NCI-H1436 (cell line): ENCODE measurements at places on chromosomes 6 and 20.
A peak's percentile ranks its signal among the peaks of the same experiment; 100 is the strongest.

DNA sequence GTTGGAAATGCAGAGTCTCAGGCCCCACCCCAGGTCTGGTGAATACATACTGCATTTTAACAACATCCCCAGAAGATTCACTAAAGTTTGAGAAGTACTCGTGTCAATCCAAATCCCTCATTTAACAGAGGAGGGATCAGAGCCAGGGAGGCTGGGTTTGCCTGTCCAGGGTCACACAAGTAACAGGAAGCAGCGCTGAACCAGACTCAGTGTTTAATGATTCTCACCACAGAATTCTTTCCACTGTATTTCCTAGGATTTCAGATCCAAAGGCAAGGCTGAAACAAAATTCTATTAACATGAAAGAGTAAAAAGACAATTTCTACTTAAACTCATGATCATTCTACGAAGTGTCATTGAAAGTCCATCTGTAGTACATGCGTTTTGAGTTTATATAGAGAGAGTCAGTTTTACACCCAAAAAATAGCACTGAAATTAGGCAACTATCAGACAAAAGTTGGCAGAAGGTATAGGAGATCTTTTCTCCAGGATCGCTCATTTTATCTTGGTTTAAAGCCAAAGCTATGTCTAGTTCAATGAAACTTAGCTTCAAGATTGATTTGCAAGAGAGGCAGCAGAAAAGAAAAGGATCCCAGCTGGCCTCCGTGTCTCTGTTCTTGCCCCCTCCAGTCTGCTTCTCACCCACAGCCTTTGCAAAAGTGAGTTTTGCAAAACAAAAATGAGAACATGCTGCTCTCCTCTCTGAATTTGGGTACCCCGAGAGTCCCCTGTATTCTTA lies 6.0 kb upstream of the AGPAT4 start:
- DNase-seq, result no peak

GRCh38 chr6:16596616-16597331 lies 164.5 kb downstream of the ATXN1 start:
- DNase-seq, result peak; percentile 64

- DNase-seq, result no peak
Observed at GRCh38 chr20:23249541-23249940, 101.0 kb upstream of the NXT1 start.

DNA sequence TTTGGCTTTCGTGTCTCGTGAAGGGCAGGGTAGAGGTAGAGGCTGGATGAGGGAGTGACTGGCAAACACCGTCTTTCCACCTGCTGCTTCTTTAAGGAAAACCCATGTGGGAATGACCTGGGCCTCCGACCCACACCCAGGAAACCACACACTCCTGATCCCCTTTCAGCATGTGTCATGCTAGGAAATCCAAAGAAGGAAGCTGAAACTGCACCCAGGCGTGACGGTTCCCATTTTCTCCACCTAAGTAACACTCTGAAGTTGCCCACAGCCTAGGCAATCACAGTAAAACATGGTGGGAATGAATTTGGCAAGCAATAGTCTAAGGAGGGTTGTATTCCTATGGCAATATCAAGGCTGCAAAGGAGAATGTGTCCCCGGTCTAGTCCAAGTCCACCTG lies 538.4 kb upstream of the NOX3 start:
- DNase-seq, result no peak

DNA sequence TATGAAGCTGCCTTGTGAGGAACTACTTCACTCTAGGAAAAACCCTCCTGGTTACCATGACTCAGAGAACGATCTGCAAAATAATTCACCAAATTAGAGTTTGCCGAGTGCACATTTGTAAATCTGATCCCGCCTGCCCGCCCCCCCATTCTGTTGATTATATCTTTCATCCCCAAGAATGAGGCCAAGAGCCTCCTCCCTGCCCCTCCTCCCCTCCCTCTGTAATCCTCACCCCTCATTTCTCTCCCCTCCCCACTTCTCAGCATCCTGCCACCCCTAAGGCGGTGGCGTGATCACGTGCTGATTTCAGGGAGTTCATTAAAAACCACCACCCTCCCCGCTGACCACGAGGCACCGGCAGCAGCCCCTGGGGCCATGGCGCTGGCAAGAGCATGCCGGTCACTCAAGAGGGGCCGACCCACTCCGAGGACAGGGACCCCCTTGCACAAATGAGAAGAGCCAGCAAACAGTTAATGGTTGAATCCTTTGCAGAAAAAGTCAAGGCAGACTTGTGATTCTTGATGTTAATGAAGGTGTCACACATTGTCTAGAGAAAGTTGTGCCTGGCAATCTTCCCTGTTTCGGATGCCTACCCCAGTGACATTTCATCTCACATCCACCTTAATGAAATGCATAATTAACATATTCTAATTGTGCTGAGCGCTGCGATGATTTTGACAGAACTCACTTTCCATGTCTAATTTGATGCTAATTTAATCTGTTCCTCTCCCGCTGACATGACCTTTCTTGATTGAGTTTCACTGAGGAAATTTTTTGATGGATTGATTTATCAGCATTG lies 247.9 kb downstream of the ZNF217 start:
- no peak for DNase-seq

GRCh38 chr6:127635091-127635490 lies 58.1 kb downstream of the C6orf58 start:
- DNase-seq, result no peak

DNA sequence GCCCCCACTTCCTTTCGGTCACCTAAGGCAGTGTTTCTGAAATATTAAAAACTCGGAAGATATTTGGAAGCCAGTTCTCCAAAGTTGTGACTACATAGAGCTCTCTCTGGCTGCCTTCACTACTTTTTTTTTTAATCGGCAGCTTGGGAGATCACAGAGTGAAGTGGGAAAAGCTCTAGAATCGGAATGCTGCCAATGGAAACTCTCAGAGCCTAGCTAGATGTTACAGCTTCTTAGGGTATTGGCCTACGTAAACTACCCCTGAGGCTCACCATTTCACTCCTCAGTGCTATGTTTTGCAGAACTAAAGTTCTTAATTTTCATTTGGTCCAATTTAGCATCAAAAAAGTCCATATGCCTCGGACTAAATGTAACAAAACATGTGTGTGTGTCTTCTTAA lies 14.5 kb downstream of the SERPINB1 start:
- DNase-seq, result no peak

GRCh38 chr6:50707652-50708300 lies 5.5 kb upstream of the TFAP2D start:
- no peak for DNase-seq

DNA sequence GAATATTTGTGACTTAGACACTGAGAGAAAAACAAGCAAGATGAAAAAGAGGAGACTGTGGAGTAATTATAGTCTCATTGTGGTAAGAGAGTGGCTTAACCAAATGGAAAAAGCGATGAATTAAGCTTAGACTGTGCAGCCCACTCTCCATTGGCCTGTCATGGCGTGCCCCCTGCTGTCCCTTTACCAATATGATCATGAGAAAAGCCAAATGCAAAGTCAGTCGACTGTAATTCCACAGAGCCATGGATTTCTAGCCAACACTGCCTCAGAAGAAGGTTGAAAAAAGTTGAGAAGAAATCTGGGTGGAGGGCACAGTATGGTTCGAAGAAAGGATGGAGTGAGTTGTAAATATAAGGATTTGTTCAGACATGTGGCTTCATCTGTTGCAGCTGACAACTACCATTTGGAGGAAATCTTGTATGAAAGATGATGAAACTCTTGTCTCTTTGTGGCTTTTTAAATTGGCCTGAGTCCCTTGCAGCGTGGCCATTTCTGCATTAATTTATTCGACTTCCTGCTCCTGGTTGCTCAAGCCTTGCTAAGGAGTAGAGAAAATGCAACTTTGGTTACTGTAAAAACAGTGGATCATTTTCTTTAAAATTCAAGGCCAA lies 251.4 kb downstream of the DOK5 start:
- DNase-seq, result no peak

DNA sequence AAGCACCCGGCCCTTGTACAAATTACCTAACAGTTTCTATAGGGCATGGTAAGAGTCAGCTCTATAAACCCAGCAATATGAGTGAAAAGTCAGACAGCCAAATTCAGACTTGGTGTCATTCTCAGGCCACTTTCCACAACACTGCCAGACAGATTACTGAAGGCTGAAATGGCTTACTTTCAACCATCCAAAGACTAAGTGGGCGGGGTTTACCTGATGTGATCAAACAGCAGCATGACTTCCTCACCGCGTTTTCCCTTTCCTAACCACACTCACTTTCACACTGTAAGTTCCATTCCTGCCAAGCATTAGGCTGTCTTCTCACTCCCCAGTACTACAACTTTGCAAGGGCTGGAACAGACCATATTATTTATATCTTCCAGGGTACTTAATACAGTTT lies 85.9 kb downstream of the SMLR1 start:
- no peak for DNase-seq

DNA sequence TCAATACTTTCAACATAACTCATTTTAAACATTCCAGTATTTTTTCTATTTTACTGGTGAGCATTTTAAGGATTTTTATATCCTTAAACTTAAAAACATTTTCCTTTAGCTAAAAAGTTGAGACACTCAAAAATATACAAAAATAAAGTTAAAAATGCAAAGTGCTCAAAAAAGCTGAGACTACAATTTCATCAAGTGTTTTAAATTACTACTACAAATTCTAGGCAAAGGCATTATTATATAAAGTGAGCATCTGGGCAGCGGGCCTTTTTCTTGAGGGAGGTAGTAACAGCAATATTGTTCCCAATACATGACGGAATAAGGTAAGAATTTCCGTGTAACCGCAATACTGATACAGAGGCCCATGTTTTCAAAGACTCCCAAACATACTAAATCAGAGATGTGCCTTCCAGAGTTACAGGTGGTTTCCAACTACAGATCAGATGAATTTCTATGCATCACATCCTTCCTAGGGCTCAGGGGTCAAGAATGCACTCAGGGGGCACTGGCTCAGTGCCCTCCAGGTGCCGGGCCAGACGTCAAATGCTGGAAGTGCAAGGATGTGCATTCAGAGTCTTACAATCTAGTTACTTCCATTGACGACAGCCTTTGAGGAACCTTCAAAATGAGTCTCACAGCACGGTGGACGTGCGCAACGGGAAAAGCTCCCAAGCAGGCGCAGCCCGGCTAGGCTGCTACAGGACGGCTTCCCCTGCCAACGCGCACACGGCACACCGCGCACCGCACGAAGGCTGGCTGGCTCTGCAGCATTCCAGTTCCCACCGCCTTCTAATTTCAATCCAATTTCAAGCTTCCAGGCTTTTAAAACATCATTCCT lies 1.7 kb downstream of the PHF10 start:
- DNase-seq, result peak; percentile 7

GRCh38 chr6:156242206-156242605 lies 535.0 kb upstream of the ARID1B start:
- no peak for DNase-seq

- no peak for DNase-seq
Observed at GRCh38 chr20:57870597-57871236, 160.9 kb upstream of the PMEPA1 start.

- DNase-seq, result peak; percentile 75
Observed at GRCh38 chr6:95577304-95578105, at the start of gene MANEA. TSS of gene MANEA (plus strand) at chr6:95577535. CDS start at chr6:95586440, 8,905 bp downstream.

- no peak for DNase-seq
Observed at GRCh38 chr6:130760006-130760405, 67.2 kb upstream of the SMLR1 start.

GRCh38 chr6:166307082-166308032 lies 835 bp downstream of the PRR18 start:
- DNase-seq, result no peak

- no peak for DNase-seq
Observed at GRCh38 chr6:74249658-74250057, 553.7 kb downstream of the CD109 start.

DNA sequence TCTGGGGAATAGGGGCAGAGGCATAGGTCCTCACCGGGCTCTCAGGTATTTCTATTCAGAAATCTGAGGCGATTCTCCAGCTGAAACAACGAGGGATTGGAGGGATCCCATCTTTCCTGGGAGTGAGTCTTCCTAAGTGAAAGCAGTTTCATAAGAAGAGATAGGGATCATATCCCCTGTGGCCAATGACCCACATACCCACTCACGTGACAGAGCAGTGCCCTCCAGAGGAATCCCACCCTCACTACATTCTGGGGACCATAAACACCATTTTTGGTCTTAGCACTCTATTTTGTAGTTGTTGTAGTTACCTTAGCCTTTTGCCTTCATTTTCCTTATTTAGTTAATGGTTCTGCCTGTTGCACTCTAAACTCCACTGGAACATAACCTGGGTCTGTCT lies 121.1 kb downstream of the GPR63 start:
- DNase-seq, result no peak

DNA sequence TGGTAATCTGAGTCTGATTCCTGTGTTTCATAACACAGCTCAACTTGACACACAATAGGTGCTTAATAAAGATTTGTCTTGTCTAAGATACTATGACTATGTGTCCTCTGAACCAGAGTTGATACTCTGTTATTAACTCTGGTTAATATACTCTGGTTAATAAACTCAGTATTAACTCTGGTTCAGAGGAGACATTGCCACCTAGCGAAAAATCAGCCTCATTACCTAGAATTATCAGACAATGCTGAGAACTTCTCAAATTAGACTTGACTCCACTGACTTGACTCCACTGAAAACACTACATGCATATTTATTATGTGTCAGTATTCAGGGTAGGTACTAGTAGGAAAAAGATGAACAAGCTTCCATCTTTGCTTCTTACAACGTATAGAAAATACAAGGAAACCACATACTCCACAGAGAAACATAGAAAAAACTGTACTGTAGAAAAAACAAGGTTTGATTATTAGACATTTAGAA lies 73.9 kb downstream of the AHI1 start:
- DNase-seq, result no peak

DNA sequence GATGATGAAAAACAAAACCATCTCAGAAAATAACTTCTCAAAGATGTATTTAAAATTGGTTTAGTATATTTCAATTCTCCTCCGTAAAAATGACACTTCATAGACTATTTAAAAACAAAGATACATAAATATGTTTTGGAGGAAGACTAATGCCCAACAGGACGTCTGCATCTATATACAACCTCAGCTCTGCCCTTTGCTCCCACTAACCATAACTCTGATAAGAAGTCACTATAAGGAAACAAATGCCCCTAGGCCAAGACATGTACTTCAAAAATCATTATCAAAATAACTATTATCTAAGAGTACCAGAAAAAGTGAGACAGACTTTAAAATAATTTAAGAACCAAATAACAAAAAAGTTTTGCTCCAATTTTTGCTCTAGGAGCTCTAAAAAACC lies 23.4 kb downstream of the PLAGL1 start:
- DNase-seq, result no peak

GRCh38 chr20:59043698-59044097 lies 1.1 kb upstream of the PRELID3B start:
- no peak for DNase-seq

- DNase-seq, result no peak
Observed at GRCh38 chr6:39829331-39829730, 37.2 kb downstream of the DAAM2 start.

DNA sequence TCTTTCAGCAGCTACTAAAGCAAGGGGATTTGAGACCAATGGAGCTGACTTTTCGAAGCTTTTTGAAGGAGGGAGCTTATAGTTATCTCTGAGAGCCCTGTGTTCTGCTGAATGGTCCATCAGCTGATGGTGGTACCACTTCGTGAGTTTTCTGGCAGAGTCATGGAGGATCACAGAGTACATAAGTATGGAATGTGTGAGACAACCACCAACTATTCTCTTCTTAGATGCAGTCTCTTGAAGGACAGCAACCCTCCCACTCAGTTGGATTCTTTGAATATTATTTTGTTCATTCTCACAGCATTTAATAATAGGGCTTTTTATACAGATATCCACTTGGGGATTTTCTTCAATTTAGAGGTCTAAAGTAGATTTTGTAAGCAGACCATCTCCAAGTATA lies 75.3 kb downstream of the ELOVL2 start:
- no peak for DNase-seq
